ENCODE measurements at places on chromosomes 6 and 20.

GRCh38 chr6:3334555-3334954, 75.8 kb downstream of the PSMG4 start:
- H3K27ac ChIP-seq: no peak overlapping the region
- DNase-seq: no peak
- H3K36me3 ChIP-seq: no peaks in the 10 kb centered on the region
- peaks cover 31% of the 10 kb centered on the region for H3K4me1 ChIP-seq
- peaks cover 5% of the 10 kb centered on the region for H3K27me3 ChIP-seq

DNA sequence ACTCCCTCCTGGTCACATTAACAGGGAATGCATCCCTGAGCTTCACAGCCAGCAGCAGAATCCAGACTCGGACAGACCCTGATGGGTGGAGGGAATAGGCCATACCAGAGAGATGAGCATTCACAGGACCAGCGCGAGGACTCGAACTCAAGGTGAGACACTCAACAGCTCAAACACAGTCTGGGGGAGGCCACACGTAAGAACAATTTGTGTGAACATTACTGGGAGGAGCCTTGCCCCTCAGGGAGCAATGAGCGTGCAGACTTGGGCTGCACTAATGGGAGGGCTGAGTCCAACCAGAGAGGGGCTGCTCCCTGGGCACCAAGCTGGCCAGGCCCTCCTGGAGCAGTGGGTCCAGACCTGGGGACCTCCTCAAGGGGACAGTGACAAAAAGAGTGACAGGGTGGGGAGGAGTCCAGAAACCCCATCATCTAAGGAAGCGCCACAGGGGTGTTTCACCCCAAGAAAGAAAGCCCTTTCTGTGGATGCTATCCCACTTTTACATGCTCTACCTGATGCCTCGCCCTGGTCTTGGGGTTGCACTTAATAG, 118.4 kb downstream of the MRPL14 start:
- no peak for DNase-seq
- H3K27ac ChIP-seq: no peak overlapping the region
- H3K4me1 ChIP-seq: no peaks in the 10 kb centered on the region
- no peak overlapping the region for H3K4me3 ChIP-seq
- H3K27me3 ChIP-seq: peaks cover 52% of the 10 kb centered on the region

DNA sequence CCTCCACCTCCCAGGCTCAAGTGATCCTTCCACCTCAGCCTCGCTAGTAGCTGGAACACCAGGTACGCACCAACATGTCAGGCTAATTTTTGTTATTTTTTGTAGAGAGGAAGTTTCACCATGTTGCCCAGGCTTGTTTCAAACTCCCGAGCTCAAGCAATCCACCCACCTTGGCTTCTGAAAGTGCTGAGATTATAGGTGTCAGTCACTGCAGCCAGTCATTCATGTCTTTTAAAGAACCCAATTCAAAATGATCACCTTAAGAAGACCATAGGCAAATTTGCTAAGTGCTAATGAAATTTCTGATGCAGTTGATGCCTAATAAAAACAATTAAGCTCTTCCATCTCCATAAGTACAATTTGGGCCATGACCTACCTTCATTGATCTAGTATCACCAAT, 2.6 kb upstream of the VNN2 start:
- DNase-seq: no peak
- peak overlapping the region; percentile 50 for H3K4me3 ChIP-seq
- H3K27ac ChIP-seq: no peak overlapping the region
- peaks cover 42% of the 10 kb centered on the region for H3K4me1 ChIP-seq

DNA sequence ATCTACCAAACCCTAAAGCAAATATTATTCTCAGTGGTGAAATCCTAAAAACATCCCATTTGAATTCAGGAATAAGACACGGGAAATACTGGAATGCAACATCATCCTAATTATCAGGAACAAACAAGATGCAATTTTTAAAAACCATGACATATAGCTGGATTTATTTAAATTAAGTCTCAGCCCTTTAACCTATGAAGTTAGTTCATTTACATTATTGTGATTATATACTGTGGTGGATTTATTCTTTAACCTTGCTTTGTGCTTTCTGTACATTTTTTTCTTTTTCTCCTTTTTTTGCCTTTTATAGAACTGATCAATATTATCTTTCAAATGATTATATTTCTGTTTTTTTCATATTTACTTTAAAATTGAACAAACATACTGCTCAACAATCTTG, 59.8 kb upstream of the ARMC2 start:
- H3K4me1 ChIP-seq: no peaks in the 10 kb centered on the region
- H3K4me3 ChIP-seq: no peak overlapping the region
- H3K27me3 ChIP-seq: peaks cover 3% of the 10 kb centered on the region
- no peaks in the 10 kb centered on the region for H3K36me3 ChIP-seq
- H3K27ac ChIP-seq: no peak overlapping the region

DNA sequence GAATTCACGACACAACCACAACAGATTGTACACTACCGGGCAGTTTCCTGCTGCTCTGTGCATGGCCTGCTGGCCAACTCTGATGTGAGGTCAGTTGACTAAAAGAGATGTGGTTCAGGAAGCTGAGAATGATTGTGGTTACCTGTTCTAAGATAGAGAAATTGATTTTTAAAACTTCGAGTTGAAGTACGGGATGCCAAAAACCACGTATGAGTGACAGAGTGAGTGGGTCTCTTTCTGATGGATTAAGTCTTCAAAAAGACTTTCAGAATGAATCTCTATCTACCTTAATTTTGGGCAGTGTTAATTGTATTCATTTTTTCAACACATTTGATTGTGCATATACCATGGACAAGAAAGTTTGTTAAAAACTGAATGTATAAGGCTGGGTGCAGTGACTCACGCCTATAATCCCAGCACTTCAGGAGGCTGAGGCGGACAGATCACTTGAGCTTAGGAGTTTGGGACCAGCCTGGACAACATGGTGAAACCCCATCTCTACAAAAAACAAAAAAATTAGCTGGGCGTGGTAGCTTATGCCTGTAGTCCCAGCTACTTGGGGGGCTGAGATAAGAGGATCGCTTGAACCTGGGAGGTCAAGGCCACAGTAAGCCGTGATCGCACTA, 121.2 kb downstream of the SGK1 start:
- H3K36me3 ChIP-seq: no peaks in the 10 kb centered on the region
- H3K27me3 ChIP-seq: no peaks in the 10 kb centered on the region
- H3K27ac ChIP-seq: no peak overlapping the region
- no peak overlapping the region for H3K4me3 ChIP-seq
- DNase-seq: no peak

DNA sequence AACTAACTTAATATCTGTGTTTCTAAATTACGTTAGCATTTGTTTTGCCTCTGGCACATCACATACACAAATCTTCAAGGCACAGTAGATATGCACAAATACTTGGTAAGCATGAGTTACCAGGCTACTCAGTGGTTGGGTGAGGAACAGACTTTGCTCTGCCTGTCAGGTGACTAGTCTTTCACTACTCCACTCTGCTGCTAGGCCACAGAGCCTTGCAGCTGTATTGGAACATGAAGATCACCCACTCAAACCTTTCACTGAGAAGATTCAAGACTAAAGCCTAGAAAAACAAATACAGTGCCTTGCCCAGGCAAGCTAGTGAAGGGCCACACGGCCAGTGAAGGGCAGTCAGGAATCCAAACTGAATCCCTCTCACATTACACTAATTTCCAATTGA, 47.0 kb downstream of the DTNBP1 start:
- DNase-seq: no peak
- no peaks in the 10 kb centered on the region for H3K27me3 ChIP-seq
- H3K27ac ChIP-seq: no peak overlapping the region
- peaks cover 16% of the 10 kb centered on the region for H3K4me1 ChIP-seq
- no peak overlapping the region for H3K4me3 ChIP-seq

GRCh38 chr6:169162752-169163407, 90.8 kb downstream of the THBS2 start:
- no peak overlapping the region for H3K4me3 ChIP-seq
- H3K27me3 ChIP-seq: no peaks in the 10 kb centered on the region
- H3K36me3 ChIP-seq: no peaks in the 10 kb centered on the region
- DNase-seq: no peak
- H3K4me1 ChIP-seq: no peaks in the 10 kb centered on the region

GRCh38 chr6:111032484-111033140, 50.8 kb downstream of the RPF2 start:
- no peaks in the 10 kb centered on the region for H3K36me3 ChIP-seq
- H3K27me3 ChIP-seq: peaks cover 4% of the 10 kb centered on the region
- peaks cover 5% of the 10 kb centered on the region for H3K4me1 ChIP-seq
- H3K27ac ChIP-seq: no peak overlapping the region
- no peak overlapping the region for H3K4me3 ChIP-seq
